ENCODE measurements at places on chromosomes 11 and 22.
A peak's percentile ranks its signal among the peaks of the same experiment; 100 is the strongest.

DNA sequence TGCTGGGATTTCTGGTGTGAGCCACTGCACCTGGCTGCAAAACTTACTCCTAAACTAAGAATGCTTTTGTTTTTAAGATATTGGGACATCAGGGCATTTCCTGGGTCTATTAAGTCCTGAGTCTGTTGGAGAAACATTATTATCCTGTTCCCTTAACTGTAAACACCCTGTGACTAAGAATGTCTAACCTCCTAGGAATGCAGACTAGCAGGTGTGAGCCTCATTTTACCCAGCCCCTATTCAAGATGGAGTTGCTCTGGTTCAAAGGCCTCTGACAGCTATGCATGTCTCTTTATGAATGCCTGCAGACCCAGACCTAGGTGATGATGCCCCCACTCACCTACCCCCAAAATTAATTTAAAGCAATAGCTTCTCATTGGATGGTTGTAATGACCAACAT is 46.2 kb downstream of the DEPDC5 start:
- no peak for DNase-seq

GRCh38 chr11:112225753-112226061 is 521 bp upstream of the PTS start:
- peak; percentile 77 for DNase-seq

DNA sequence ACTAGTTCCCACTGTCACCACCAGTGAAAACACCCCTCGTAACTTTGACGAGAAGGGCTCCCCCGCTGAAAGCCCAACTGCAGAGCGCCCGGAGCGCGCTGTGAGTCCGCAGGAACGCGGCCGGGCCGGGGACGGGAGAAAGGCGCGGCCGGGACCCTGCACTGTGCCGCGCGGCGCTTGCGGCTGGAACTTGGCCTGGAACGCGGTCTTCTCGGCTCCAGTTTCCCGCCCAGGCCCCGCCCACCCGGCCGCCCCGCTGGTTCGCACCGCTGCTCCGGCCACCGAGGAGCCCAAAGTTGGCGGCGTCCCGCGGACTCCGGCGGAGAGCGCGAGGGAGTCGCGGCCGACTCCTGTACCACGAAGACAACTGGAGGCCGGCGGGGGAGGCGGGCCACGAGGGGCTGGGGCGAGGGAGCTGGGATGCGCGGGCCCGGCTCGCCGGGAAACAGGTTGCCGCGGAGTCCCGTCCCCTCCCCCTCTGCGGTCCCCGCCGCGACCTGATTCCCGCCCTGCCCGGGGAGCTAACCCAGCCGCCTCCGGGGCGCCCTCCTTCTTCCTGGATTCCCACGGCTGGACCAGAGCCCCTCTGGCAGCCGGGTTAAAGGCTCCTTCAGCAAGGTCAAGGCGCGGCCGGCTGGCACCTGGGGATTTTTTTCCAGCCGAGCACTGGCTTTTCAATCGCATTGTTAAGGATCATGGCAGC is 3.4 kb downstream of the TENM4 start:
- DNase-seq, result no peak

DNA sequence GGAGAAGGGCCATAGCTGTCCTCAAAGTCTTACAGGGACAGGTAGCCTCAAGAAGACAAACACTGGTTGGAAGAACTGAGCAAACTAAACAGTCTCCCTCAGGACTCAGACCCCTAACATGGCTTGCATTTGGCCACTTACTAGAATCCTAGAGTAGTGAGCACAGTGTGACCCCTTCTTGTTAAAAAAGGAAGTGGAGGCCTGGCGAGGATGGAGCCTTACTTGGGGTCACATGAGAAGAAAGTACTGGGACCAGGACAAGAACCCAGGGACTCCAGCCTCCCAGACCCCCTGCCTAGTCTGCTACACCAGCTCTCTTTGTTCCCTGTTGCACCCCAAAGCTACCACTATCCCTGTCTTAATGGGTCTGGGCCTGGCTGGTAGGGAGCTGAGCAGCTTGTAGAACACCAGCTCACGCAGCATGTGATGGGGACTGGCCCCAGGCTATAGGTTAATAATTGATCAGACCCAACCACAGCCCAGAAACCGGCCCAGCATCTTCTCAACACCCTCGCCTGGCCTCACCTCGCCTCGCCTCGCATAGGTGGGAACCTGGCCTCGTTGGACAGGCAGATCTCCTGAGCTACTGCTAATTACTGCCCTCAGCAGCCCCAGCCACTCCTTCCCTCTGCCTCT is 17.6 kb downstream of the DGAT2 start:
- no peak for DNase-seq

DNA sequence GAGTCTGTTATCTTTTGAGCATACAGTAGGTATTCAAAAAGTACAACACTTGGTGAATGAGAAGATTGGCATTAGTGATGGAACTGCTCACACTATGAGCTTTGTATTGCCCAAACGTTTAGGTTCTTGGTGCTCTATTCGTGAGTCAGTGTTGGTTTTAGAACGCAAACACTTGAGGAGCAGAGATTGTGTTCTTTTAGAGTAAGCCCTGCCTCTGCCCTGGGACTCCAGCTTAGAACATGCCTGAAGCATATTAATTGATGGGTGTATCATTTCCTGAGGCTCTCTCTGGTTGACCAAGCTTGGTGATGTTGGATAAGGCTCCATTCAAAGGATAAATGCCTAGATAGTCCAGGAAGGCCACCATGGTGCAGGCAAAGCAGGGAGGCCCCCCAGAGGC is 10.9 kb downstream of the MTNR1B start:
- no peak for DNase-seq

DNA sequence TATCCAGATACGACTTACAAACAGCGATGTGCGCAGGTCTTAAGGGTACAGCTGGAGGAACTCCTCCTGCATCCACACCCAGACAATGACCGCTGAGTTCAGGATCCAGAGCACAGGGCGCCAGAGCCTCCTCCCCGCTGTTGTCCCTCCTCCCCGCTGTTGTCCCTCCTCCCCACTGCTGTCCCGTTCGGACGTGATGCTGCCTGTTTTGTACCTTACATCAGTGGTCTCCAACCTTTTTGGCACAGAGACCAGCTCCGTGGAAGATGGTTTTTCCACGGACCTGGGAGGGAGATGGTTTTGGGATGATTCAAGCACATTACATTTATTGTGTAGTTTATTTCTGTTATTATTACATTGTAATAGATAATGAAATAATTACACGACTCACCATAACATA is 62.0 kb downstream of the PHF21B start:
- no peak for DNase-seq

GRCh38 chr11:128790196-128790595 is 76.9 kb downstream of the KCNJ1 start:
- DNase-seq, result peak; percentile 56

DNA sequence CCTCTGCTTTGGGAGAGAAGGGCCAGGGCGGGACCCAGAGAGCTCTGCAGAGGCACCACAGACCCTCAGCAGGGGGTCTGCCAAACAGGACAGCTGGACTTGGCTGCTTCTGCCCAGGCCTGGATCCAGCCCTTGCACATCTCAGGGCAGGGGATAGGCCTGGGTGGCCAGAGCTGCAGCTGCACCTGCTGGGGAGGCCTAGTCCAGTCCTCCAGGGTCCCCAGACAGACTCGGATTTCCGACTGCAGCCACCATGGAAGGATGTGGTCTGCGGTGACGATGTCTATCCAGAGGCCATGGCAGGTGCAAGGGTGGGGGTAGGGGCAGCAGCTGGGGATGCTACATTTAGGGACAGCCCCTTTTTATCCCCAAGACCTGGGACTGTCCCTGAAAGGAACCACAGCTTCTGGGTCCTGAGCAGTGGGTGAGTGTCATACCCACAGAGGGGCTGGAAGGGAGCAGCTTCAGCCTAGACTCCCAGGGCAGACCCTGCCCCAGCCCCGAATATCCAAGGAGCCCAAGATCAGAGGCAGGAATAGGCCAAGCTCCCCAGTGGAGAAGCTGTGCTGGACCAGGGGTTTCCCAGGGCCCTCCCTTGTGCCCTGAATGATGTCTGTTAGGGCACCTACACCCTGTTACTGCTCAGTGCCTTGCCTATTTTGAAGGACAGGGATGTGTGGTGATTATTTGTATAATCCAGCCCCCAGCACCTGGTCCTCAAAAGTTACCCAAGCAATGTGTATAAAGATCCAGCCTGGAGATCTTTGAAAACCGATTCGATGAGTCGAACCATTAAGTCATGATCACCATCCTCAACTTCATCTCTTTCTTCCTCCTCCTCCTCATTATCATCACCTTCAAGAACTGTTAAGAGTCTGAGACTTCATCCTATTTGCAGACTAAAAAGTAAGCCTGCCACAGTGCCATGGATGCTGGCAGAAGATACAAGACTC is 2.5 kb upstream of the IGLL5 start:
- DNase-seq, result no peak

GRCh38 chr11:62984451-62984991 is at the start of gene SLC22A6:
TSS of gene SLC22A6 (minus strand) at chr11:62984967. CDS start at chr11:62984690, 277 bp downstream.
- no peak for DNase-seq

GRCh38 chr11:74015919-74016684 is 7.2 kb upstream of the UCP3 start:
- DNase-seq, result no peak

GRCh38 chr11:74185695-74186094 is 14.6 kb downstream of the PPME1 start:
- peak; percentile 33 for DNase-seq

- no peak for DNase-seq
Measured at GRCh38 chr22:36595940-36596339, 67.0 kb upstream of the EIF3D start.

DNA sequence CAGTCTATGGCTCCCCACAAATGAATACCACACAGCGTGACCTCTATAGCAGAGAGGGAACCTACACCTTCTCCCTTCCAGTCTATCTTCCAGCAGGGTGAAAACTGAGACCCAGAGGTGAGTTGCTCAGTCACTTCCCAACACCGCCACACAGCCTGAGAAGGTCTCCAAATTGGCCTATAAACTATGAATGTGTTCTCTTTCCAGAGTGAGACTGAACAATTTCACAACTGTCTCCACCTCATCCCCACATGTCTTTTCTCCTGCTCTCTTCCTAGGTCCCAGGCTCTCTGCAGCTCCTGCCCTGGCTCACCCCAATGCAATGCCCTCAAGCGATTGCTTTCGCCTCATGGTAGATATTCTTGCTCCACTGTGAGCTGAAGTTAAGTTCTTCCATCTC is 14.0 kb downstream of the CLMP start:
- DNase-seq, result no peak

DNA sequence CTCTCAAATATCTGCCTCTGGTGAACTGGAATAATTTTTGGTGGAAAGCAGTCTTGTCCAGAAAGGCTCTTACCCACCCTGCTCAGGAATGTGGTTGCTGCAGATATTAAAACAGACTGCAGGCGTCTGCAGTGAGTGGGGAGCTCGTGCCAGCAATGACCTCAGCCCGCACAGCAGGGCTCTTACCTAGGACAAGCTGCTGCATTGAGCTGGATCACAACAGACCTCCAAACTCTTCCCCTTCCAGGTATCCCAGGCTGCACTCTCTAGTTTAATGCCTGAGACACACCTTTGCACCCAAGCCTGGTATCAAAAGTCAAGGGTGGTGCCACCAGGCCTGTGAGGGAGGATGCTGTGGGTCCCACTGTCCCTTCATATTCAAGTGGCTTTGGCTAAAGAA is 69.7 kb upstream of the CDON start:
- no peak for DNase-seq

DNA sequence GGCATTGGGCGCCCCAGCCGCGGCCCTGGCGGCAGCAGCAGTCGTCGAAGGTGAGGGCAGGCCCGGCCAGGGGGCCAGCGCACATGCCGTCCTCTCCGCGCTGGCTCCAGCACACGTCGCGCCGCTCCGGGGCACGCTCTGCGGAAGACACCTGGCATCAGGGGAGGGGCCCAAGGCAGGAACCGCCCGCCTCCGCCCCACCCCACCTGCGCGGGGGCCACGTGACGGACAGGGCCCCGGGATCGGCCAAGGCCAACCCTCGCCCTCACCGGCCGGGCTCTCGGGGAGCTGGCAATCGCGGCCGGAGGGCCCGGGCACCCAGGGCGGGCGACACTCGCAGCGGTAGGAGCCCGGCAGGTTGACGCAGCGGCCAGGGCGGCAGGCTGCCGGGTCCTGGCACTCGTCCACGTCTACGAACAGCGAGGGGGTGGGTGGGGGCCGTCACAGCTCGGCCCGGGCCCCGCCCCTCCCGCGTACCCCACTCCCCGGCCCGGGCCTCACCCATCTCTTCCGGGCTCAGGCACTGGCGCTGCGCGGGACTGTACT is 14.9 kb downstream of the SCYL1 start:
- DNase-seq, result no peak

DNA sequence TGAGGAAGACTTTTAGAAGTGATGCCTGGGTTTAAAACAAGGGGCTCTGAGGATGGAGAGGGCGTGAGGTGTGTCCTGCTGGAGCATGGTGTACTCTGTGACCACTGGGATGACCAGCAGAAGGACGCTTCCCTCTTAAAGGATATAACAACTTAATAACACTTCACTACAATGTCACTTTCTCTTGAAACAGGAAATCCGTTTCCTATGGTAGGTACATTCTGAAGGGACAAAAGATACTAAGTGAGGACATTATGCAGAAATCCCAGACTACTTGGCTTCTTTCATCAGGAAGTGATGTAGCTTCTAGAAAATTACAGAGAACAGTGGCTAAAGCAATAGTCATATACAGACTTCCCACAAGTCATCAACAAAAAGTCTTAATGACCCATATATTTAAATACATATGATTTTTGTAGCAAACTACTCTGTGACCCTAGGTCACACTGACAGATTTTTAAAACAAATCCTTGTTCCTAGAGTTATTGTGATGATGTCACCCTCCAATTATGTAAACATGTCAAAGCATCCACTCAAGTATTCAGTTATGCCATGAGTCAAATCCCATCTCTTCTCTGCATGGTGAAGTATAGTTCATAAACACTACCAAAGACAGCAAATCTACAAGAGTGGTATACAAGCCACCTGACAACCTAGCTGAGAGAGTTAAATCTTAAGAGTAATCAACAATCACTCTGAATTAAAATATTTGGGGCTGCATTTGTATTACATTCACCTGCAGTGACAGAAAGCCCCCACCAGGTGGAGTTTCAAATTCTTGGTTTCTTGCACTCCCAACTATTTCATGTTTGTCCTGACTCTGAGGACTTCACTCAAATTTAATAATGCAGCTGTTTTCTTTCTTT is 32.8 kb downstream of the PITPNB start:
- DNase-seq, result peak; percentile 48

DNA sequence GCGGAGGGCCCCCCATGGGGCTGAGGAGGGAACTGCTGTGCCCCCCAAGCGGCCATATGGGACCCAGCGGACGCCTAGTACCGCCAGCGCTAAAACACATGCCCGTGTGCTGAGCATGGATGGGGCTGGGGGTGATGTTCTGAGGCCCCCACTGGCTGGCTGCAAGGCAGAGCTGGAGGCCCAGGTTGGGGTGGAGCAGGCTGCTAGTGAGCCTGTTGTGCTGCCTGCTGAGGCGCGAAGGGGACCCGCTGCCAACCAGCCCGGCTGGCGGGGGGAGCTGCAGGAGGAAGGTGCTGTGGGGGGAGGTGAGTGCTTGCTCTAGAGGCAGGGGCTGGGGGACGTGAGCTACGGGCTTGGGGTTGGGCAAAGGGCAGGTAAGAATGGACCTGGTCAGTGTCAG is 3.2 kb downstream of the PCNX3 start:
- DNase-seq, result no peak

All from brain microvascular endothelial cell (primary cell).